ENCODE measurements at places on chromosomes 13 and 19.

- peak; percentile 66 for DNase-seq
These were observed 46.8 kb downstream of the COG3 start for GRCh38 chr13:45511310-45512097.

DNA sequence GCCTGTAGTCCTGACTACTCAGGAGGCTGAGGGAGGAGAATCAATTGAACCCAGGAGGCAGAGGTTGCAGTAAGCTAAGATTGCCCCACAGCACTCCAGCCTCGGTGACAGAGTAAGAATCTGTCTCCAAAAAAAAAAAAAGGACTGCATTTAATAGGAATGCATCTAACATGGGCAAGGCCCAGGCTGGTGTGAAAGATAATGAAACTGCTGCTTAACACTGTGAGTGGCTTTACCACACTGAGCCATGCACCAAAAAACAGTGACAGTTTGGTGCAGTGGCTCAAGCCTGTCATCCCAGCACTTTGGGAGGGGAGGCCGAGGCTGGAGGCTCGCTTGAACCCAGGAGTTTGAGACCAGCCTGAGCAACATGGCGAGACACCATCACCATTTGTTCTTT, 8.6 kb downstream of the GTF2F1 start:
- DNase-seq: no peak

DNA sequence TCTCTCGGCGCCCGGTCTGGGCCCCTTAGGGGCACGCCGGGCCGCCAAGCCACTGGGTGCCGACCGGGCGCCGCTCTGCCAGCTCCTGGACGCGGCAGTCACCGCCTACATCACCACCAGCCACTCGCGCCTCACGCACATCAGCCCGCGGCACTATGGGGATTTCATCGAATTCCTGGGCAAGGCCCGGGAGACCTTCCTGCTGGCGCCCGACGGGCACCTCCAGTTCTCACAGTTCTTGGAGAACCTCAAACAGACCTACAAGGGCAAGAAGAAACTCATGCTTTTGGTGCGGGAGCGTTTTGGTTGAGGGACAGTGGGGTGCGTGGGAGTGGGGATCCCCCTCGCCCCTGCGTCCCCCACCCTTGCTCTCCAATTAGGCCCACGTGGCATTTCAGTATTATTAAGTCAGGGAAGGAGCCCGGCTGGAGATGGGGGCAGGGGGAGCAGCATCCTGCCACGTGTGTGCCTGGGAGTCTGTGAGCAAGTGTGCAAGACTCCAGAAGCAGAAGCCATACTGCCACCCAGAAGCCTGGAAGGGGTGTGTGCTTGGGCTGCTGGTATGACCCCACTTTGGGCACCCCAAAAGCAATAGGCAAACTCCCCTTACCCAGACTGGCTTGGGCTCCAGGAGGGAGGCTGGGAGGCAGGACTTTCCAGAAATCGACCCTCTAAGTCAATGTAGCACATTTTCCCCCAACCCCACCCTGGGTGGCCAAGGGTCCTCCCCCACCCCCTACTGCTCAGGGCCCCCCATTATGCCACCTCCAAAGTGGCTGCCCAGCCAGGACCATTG, 35.7 kb downstream of the ZSWIM4 start:
- no peak for DNase-seq

DNA sequence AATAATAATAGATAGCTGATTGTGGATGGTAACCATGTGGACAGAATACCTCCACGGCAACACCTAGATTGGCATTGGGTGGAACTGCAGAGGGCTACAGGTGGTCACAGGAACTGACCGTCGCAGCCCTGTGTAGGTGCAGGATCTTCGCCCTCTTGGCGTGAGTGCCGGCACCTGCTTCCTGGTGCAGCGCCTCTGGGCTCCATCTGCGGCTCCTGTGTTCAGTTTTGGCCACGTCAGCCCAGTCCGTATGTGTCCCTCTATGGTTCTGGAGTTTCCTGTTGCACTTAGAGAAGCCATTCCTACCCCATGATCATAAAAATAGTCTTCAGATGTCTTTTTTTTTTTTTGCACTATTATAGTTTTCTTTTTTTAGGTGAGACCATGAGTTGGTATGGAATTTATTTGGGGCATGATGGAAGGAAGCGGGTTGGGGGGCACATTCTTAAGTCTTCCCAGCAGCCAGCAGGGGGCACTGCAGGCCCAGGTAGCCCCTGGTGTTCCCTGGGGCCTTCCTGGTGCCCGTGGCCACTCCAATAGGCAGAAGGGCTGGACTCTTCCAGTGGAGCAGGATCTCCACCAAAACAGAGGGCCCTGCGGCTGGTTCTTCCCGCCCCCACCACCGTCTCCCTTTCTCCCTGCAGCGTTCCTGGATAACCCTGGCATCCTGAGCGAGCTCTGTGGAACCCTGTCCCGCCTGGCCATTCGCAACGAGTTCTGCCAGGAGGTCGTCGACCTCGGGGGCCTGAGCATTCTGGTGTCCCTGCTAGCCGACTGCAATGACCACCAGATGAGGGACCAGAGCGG, 10.1 kb upstream of the SLC25A42 start:
- DNase-seq: peak; percentile 35

GRCh38 chr13:21762512-21762911, 91.6 kb downstream of the FGF9 start:
- no peak for DNase-seq

DNA sequence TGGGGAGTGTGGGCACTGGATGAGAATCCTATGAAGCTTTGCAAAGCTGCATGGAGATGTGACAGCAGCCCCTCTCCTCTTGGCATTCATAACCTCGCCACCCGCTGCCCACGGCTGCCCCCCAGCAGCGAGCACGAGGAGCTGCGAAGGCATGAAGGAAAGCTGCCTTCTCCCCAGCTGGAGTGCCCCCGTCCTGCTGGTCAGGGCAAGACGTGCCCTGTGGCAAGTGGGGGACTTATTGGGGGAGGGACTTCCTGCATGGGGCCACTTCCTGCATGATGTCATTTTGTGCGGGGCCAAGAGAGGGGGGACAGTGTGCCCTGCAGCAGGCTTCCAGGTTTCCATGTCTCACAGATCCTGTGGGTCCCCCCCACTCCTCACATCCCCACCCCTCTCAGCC, 85.9 kb downstream of the TSHZ3 start:
- DNase-seq: no peak

DNA sequence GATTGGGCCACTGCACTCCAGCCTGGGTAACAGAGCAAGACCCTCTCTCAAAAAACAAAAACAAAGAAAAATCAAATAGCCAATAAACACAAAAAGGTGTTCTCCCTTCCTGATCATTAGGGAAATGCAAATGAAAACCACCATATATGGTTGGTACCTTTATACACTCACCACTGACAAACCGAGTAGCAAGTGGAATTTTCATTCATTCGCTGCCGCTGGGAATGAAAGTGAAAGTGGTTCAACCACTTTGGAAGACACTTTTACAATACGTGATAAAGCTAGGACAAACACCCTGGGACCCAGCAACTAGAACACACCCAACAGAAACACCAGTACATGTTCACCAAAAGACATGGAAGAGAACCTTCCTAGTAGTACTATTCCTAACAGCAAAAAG, 21.0 kb downstream of the GRIK5 start:
- no peak for DNase-seq

- no peak for DNase-seq
These were observed 50.8 kb downstream of the STK24 start for GRCh38 chr13:98526182-98526512.

DNA sequence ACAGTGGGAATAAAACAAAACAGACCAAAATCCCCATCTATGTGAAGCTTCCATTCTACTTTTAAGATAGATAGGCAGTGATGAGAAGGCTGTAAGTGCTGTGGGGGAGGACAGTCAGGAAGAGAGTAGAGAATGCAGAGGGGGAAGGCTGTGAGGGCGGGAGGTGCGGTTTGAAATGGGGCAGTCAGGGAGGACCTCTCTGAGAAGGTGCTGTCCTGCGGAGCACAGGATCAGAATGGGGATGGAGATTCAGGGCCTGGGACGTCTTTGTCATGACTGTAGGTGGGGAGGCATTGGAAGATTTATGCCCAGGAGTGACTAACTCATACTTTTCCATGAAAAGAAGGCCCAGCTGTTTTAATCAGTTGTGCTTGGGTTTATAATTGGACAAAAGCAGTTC, 3.9 kb upstream of the GPR183 start:
- no peak for DNase-seq

GRCh38 chr19:1981253-1981652, 34.3 kb downstream of the BTBD2 start:
- no peak for DNase-seq

- DNase-seq: no peak
These were observed 4.6 kb upstream of the CEACAM1 start for GRCh38 chr19:42532891-42533290.

DNA sequence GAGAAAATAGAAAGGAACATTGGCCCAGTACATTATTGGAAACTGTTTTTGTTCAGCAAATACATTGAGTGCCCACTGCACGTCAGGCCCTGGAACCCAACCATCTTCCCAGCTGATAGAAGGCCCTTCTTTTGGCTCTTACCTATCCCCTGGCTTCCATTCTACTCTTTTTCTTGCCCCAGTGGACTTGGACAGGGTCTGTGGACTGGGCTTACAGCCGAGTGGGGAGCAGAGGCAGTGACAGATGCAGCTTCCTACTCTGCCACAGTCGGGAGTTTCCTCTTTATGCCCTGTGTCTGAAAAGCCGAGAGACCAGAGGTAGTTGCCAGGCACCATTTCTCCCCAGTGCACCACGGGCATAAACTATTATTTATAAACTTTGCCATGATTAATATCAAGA, 70.4 kb downstream of the ARHGAP35 start:
- no peak for DNase-seq

GRCh38 chr19:44072543-44073401, 813 bp downstream of the ZNF284 start:
- no peak for DNase-seq

- DNase-seq: no peak
These were observed 116.1 kb downstream of the LRCH1 start for GRCh38 chr13:46668931-46669525.

DNA sequence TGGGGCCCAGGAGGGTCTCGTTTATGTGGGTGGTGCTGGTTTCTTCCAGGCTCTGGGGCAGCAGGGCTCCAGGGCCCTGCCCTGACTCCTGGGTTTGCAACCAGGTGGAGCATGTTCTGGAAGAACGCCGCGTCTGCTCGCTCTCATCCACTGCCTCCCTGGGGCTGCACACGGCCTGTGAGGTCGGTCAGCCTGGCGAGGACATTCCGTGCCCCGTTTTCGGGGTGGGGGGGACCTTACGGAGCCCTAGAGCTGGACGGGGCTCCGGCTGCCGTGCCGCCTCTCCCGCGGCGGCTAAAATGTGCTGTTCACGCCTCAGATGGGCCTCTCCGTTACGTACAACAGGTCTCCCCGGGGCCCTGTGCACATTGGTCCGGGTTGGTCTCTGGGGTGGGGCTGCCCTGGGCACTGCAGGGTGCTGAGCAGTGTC, 3.3 kb downstream of the GNA11 start:
- DNase-seq: no peak

- peak; percentile 56 for DNase-seq
These were observed 5.2 kb downstream of the LHFPL6 start for GRCh38 chr13:39597838-39598237.

DNA sequence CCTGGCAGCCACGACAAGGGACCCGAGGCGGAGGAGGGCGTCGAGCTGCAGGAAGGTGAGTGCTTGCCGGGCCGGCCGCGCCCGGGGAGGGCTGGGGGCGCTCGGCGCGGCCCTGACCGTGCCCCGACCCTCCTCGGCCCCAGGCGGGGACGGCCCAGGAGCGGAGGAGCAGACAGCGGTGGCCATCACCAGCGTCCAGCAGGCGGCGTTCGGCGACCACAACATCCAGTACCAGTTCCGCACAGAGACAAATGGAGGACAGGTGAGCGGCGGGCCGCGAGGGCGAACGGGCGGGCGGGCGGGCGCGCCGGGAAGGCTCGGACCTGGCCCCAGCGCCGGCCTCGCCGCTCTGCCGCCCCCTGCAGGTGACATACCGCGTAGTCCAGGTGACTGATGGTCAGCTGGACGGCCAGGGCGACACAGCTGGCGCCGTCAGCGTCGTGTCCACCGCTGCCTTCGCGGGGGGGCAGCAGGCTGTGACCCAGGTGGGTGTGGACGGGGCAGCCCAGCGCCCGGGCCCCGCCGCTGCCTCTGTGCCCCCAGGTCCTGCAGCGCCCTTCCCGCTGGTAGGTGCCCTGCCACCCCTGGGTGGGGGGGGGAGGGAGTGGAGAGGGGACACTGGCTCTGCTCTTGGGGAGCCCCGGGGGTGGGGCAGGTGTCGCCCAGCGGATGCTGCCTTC, 816 bp downstream of the USF2 start:
- peak; percentile 60 for DNase-seq

- DNase-seq: no peak
These were observed 9.2 kb downstream of the PGPEP1 start for GRCh38 chr19:18349524-18350128.

DNA sequence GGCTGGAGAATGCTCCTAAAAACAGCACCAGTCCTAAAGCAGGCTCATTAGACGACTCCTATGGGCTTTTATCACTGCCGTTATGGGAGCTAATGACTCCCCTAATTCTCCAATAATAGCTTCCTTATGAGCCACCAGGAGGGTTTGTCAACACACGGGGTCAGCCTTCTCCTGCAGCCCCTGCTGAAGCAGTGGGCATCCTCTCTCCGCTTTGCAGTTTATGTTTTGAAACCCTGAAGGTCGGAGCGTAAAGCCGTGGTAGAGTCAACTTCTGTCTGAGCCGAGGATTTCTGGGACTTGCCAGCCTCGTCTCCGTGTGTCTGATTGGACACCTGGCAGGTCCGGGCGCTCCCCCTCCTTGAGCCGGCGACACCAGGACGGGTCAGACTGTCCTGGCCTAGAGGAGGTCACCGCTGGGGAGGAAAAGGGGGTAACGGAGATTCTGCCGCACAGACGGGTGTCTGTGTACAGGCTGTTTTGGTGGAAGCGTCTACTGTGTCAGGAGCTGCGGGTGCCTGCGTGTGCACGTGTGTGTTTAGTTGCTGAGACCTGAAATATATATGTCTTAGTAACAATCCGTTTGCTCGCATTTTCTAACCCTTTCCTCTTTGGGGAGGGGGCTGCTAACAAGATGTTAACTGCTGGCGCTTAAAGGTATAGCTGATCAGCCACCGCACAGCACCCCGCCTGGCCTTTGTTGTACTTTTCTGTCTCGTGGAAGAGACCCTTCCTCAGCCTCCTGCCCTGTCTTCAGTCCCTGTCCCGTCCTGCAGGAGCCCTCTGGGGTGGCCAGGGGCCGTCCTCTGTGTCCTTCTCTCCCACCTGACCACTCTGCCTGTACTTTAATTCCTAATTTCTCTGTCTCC, 1.9 kb downstream of the KDM4B start:
- DNase-seq: no peak

- peak; percentile 27 for DNase-seq
These were observed at the start of gene ZNF780A for GRCh38 chr19:40090241-40091204. Gene ZNF780A, minus strand, starts transcription at chr19:40090943. Its CDS starts 6,190 bp downstream, at chr19:40084753.

GRCh38 chr13:54884682-54885081, 1856.1 kb downstream of the OLFM4 start:
- DNase-seq: no peak

DNA sequence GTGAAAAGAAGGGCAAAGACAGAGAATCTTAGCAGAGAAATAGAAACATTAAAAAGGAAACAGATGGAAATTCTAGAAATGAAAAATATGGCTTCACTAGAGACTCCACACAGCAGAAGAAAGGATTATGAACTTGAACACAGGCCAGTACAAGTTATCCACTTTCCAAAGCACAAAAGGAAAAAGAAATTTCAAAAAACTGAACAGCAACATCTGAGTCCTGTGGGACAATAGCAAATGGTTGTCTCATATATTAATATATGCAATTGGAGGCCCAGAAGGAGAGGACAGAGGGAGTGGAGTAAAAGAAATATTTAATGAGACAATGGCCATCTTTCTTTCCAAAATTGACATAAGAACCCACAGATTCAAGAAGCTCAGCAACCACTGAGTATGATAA, 141.7 kb upstream of the GJB6 start:
- no peak for DNase-seq

- DNase-seq: no peak
These were observed 171.6 kb downstream of the ZIC5 start for GRCh38 chr13:99800011-99800410.

All from fibroblast of the conjunctiva (primary cell).